RKO (cell line): ENCODE measurements at places on chromosomes 5 and 9.

DNA sequence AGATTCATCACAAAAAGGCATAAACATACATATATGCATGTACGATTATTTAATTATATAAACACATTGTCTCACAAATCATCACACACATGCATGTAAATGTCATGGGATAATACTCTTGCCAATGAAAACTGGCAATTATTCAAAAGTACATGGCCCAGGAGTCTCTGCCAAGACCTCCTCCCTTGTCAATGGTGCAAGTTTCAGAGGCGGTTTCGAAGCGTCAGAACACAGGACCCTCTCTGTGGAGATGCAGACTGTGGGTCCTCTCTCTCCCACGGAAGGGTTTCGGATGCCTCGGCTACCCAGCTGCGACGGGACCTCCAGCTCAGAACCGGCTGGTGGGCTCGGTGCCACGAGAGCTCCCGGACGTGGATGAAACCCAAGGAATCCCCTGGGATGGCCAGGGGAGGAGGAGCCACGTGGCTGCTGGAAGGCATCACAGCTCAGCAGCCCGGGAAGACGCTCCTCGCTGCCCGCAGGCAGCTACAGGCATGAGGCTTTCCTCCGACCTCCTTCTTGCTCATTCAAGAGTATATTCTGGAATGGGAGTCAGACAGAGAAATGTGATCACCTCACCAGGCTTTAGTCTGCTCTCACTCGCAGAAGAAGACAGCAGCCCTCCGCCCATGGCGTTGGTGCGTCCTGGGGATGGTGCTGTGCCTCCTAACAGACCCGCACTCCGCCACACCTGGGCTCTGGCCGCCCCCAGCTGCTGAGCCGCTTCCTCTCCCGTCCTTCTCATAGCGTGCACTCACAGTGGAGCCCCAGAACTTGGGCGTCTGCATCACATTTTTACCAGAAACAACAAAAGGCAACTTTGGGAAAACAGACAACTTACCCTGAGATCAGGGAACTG is 308.8 kb downstream of the IRX2 start:
- DNase-seq, result no peak

DNA sequence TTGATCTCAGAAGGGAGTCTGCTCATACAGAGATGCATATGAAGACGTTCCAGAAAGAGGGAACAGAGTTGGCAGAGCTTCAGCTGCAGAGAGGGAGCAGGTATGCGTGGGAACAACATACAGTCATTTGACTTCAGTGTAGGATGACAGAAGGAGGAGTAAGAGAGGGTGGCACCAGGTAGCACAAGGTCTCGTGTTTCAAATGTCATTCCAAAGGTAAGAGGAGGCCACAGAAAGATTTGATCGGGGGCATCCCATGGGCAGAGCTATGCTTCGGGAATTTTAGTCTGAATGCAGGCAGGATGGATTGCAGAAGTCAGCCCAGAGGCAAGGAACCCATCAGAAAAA is 367.1 kb downstream of the CDK5RAP2 start:
- DNase-seq, result no peak

- no peak for DNase-seq
Measured at GRCh38 chr9:122857815-122858214, 29.4 kb upstream of the PDCL start.

DNA sequence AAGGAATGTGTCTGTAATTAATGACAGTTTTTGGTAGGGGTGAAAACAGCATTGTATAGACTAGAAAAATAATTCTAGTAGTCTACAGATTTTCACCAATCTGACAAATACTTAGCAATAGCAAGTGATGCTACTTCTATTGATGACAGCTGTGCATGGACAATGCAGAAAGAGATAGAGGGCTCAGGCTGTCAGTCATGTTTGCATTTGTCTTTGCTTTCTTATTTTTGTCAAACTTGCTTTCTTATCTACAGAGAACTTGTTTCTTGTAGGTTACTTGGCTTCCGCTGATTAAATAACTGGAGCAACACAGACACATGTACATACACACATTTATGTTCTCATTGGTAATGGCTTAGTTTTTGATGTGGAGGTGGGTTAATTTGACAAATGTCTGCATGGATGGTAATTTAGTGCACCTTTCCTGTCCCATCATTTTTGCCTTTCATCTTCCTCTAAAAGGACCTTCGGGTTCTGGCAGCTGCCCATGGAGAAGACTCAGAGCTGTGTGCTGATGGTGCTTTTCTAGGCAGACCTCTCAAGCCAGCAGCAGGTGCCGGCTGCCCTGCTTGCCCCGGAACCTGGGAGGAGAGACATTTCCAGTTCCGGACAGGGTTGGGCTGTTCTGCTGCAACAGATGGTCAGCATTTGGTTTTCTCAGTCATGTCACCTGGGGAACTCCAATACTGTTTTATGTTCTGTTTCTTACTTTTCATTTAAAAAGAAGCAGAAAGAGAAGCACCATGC is 28.8 kb downstream of the CAMK4 start:
- no peak for DNase-seq

DNA sequence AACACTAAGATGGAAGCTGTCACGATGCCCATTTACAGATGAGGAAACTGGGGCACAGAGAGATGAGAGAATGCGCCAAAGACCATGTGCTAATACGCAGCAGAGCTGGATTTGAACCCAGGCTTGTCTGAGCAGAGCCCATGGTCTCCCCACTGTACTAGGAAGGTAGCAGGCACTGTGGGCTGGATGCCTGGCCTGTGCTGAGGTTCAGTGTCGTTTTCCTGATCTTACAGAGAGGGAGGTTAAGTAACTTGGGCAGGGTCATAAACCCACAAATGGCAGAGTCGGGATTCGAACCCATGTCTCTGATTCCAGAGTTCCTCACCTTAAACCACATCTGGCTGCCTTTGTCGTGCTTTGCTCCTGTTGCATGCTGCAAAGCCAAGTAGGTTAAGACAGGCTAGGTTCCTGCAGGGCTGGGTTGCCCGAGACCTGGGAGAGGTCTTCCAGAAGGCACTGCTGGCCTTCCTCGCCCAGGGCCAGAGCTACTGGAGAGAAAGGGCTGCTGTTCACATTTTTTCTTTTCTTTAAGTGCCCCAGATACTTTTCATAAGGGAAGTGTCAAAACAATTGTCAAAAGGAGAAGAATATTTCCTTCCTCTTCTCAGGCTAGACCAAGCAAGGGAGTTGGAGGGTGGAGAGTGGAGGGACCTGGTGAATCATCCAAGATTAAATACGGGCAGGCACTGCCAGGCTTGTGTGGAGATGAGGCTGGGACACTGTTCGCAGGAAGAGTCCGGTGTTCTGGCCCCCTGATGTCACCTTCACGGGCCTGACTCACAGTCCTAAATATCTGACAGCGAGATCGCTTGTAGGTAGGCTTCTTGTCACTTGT is 3.2 kb downstream of the NEK6 start:
- no peak for DNase-seq

GRCh38 chr5:61069150-61069549 is 93.1 kb downstream of the SMIM15 start:
- no peak for DNase-seq

- no peak for DNase-seq
Measured at GRCh38 chr5:90134381-90134780, 275.2 kb downstream of the CETN3 start.

DNA sequence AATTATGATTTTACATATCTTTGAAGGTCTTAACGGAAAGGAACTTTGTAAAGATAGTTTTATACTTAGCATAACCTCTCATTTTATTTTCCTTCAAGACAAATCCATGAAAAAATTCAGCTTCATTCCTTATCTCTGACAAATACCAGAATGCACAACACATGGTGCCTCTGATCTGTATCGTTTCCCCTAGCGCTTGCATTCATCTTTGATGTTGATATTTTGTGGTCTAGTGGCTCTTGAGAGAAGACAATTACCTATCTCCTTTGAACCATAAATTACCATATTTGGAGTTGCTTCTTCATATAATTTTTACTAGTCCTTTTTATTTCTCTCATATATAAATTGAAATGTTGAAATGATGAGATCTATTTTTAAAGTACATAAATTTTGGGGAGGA is 551.3 kb downstream of the PDE4D start:
- DNase-seq, result no peak

GRCh38 chr9:78351816-78352215 is 54.9 kb downstream of the PSAT1 start:
- DNase-seq, result no peak

- no peak for DNase-seq
Measured at GRCh38 chr5:39995990-39996389, 571.2 kb upstream of the DAB2 start.

DNA sequence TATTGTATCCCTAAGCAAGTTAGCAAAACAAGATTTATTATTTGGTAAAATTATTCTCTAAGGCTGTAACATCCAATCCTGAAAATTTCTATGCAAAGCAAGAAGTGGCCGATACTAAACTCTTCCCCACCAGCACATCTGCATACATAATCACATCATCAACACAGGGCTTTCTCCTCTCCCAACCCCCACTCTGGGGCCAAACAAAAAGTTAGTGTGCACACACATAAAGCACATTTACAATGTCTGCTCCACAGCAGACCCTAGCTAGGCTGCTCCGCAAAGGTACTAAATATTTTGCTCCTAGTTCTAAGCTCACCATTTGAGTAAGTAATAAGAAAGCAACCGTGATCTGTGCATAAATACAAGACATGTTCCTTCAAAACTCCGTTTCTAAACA is 3.6 kb downstream of the RNF130 start:
- DNase-seq, result no peak

DNA sequence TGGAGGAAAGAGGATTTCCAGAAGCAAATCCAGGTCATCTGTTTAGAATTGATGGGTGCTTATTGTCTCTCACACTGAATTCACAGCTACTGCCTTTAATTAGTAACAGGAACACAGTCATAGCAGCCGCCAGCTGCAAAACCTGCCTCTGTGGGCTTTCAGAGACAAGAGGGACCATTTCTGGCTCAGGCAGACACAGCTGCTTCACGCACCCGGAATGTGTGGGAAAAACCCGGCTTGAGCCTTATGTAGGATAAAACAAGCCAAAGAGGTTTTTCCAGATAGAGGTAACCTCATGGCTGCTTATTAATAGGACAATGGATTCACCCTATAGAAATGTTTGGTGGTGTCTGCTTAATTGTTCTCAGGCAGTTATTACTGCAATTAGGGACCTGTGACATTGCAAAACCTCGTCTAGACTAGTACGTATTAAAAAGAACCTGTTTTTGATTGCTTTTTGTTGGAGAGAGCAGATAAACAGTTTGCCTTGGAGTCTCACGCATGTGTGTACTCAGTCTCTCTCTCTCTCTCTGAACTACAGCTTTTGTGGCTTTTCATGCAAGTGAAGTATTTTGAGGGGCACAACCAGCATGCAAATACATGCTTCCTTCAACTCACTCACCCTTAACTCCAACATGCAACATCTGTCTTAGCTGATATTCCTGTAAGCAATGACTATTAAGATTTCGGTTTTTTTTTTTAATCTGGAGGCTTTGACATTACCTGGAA is 302.7 kb downstream of the PLK2 start:
- DNase-seq, result no peak

GRCh38 chr5:99605904-99606303 is 677.1 kb upstream of the CHD1 start:
- DNase-seq, result no peak

DNA sequence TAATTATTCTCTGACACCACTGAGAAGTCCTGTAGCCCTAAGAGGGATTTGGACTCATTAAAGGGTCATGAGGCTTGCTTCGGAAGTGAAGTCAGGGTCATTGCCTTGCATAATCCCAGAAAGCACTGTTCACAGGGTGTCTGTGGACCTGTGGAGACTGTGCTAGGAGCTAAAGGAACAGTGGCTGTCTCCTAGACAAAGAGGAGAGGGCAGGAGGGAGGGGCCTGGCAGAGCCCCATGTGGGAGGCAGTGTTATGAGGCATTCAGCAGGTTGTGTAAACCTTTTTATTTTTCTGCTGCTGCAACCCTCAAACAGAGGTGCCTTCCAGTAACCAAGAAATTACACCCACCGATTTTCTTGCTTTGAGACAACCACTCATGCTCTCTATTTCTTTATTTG is 3.3 kb downstream of the TMEM174 start:
- DNase-seq, result no peak

DNA sequence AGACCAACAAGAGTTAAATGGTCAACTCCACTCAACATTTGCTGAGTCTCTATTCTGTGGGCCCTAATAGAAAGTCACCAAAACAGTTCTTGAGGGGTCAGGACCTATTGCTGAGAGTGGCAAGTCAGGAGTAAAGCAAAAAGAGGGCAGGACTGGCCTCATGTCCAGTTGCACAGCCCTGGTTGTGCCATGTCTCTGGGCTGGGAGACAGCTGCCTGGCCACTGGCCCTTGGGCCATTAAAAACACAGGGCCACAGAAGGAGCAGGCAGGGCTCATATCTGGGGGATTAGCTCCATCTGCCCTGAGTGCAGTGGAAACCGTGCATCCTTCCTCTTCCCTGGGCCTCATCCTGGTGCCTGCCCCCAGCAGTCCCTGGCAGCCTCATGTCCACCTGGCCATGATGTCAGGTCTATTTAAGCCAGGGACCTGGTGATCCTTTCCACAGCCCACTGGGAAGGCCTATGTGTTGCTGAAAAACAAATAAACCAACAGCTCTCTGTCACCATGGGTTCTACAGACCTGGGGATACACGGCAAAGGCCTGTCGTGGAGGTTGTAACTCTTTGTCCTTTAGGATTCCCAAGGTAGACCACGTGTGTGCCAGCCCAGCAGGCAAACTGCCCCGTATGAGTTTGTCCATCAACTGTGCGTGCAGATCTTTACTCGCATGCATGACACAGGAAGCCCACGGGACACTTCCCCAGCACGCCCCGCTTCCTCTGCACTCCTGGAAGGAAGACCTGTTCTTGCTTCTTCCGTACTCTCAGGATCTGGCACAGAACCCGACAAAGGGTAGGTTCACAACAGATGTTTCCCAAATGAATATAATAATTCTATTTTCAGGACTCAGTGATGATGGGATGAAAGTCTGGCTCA is 148.8 kb downstream of the MTX3 start:
- DNase-seq, result no peak

GRCh38 chr9:23243523-23243922 is 582.5 kb downstream of the ELAVL2 start:
- DNase-seq, result no peak

DNA sequence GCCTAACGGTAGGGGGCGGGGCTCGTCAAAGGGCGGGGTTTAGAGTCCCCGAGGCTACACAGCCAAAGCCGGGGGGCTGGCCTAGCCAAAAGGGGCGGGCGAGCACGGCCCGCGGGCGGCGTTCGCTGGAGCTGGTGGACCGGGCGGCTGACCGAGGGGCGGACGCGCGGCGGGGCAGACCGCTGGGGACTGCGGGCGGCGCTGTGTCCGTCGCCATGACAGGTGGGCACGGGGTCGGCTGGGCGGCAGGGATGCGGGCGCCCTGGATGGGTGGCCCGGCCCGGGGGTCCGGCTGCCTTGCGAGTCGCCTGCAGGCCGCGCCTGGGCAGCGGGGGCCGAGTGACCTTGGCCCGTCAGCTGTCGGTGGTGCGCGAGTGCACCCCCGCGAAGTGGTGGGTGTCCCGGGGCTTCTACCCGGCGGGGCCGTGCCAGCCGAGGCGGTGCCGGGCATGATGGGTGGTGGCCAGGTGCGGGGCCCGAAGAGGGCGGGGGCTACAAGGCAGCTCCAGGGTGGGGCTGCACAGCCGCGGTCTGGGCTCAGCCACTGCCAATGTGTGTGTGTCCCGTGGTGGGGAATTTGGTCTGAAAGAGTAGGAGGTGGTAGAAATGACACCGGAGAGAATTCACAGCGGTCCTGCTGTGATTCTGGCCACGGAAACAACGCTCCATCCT is at the start of gene CARD19:
Gene CARD19 (plus strand): TSS at position 87 of the 672 bp plus-strand sequence. CDS start 129 bp downstream, at position 216.
- DNase-seq, result peak; percentile 51

- DNase-seq, result no peak
Measured at GRCh38 chr5:123810253-123810652, 298.3 kb downstream of the CSNK1G3 start.

- DNase-seq, result no peak
Measured at GRCh38 chr9:78324682-78325081, 27.8 kb downstream of the PSAT1 start.

GRCh38 chr5:52674815-52675545 is 112.7 kb upstream of the ITGA1 start:
- peak; percentile 11 for DNase-seq

GRCh38 chr9:105859428-105860091 is 165.2 kb downstream of the TMEM38B start:
- DNase-seq, result no peak
